ENCODE measurements at places on chromosomes 7 and 10.

DNA sequence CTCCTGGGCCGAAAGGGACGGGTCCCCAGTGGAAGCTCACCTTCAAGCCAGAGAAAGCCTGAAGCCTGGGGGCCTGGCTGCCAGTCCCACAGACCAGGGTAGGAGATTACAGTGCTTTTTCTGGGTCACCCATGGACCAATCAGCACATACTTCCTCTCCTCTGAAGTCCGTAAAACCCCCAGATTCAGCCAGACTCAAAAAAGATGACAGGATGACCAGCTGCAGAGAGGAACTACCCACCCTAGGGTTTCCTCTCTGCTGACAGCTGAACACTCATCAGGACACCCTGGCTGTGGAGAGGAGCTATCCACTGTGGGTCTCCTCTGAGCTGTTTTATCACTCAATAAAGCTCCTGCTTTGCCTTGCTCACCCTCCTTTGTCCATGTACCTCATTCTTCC is 78.0 kb downstream of the SAMD9 start:
- no peak for DNase-seq

GRCh38 chr10:51031950-51032349 is 42.3 kb upstream of the PRKG1 start:
- DNase-seq: no peak

GRCh38 chr7:156984174-156984891 is 26.1 kb downstream of the MNX1 start:
- no peak for DNase-seq

DNA sequence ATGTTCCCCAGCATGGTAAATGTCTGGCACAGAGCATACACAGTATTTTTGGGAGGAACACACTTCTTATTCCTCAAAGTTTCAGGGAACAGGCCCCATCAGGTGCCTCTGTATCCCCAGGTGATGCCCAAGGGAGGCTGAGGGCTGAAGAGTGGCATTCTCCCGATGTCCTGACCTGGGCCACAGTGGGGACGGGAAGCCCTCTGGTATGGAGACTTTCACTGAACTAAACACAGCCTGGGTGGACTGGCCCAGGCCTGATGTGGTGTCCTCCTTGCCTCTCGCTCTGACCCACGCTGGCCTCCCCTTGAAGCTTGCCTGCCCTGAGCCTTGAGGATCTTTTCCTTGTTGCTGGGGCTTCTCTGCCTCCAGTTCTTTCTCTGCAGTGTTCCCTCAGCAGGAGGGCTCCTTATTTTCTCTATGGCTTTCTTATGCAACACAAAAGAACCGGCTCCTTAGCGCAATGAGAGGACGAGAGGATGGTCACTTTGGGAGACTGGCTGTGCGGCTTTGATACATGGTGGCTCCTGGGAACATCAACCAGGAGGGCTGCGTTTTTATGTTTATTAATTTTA is 157.5 kb upstream of the TNS3 start:
- DNase-seq: no peak

GRCh38 chr7:37942934-37943610 is 22.6 kb downstream of the EPDR1 start:
- DNase-seq: peak; percentile 60

DNA sequence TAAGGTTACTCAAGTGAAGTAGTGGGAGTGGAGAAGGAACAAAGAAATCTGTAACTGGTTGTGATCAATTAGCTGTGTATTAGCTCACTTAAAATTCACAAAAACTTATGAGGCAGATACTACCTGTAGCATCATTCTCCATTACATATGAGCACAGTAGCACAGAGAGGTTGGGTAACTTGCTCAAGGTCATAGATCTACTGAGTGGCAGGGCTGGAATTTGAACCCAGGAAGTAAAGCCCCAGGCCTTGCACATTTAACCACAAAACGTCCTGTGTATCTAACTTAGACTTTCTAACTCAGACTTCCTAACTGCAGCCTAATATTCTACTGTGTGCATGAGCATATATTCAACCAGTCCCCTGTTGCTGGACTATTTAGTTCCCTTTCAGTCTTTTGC is 5.6 kb upstream of the SLF2 start:
- no peak for DNase-seq

DNA sequence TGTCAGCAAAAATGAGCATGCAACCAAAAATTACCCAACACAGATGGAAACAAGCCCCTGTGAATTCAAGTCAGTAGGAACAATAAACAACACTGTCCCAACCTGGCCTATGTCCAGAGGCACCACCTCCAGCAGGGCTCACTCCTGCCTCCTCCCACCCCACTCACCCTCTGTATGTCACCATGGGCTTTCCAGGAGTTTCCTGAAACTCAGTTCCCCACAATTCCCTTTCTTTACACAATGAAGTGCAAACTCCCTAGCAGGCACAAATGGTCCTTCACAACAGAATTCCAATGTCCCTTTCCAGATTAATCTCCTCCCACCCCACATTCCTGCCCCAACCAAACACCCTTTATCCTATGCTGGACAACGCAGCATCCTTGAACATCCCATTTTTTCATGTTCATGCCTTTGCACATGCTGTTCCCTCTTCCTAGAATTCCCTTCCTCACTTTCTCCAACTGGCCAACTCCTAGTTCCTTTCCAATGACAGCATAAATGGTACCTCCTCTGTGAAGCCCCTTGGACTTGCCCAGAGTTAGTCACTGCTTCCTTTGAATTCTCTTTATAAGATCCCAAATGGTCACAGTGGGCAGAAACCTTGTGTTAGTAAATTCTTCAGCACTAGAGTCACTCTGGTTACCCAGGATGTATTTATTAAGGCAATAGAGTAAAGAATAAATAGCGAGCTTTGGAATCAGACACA is 157.5 kb downstream of the SLIT1 start:
- no peak for DNase-seq

- DNase-seq: no peak
Measured at GRCh38 chr10:74977072-74977471, 134.4 kb upstream of the SAMD8 start.

GRCh38 chr10:103382769-103383168 is 13.5 kb downstream of the ATP5MK start:
- no peak for DNase-seq

- DNase-seq: peak; percentile 77
Measured at GRCh38 chr7:108094933-108095710, 35.0 kb downstream of the LAMB4 start.

- peak; percentile 95 for DNase-seq
Measured at GRCh38 chr10:71232089-71232998, 20.0 kb downstream of the UNC5B start.

GRCh38 chr7:113209449-113210203 is 91.3 kb upstream of the SMIM30 start:
- DNase-seq: no peak

- no peak for DNase-seq
Measured at GRCh38 chr7:12879139-12879538, 191.7 kb downstream of the ARL4A start.

- DNase-seq: no peak
Measured at GRCh38 chr10:115043719-115044118, 49.4 kb upstream of the ATRNL1 start.

DNA sequence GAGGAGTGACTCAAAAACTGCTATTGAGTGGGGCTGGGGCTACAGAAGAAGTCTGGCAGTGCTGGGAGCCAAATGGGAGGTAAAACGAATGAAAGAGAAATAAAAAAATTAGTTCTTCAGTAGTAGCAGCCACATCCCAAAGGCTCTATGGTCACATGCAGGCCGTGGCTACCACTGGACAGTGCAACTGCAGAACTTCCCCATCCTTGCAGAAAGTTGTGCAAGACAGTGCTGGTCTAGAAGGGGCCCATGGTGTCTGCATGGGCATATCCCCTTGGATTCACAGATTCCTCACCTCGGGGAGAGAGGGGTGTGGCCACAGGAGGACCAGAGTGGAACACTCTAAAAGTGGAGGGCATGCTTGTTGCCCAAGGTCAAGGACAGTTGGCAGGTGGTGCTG is 47.6 kb downstream of the RPS24 start:
- DNase-seq: no peak

- DNase-seq: no peak
Measured at GRCh38 chr10:4257939-4258465, 473.0 kb upstream of the KLF6 start.

DNA sequence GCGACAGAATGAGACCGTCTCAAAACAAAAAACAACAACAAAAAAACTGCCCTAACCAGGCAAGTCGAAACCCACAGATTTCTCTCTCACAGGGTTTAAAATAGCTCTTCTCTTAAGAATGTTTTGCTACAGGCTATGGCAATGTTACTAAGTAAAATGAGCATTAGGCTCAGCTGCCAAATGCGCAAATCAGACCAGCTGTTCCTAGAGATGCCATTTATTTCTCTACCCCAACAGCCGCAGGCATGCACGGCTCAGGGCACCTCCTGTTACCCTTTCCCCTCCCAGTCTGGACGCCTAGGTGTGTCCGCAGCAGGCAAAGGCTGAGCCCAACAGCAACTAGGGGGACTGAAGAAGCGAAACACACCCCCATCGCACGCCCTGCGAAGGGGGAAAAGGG is 168.3 kb upstream of the MBL2 start:
- no peak for DNase-seq

GRCh38 chr7:17580141-17580540 is 281.7 kb downstream of the AHR start:
- DNase-seq: no peak

DNA sequence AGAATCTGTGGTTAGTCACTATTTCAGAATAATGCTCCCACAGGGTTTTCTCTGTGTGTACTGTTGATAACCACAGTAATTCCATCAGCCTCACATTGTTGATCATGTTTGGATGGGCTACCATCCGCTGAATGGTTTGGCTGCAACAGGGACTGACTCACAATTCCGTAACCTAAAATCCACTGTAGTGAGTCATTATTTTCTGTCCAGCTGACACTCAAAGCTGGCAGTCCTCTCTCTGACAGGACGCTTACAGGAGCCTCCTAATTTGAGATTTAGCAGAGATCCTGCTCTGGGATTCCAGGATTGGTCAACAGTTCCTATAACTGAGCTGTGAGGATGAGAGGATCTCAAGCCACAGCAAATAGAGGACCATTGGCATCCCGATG is 32.7 kb downstream of the VWA2 start:
- peak; percentile 31 for DNase-seq

DNA sequence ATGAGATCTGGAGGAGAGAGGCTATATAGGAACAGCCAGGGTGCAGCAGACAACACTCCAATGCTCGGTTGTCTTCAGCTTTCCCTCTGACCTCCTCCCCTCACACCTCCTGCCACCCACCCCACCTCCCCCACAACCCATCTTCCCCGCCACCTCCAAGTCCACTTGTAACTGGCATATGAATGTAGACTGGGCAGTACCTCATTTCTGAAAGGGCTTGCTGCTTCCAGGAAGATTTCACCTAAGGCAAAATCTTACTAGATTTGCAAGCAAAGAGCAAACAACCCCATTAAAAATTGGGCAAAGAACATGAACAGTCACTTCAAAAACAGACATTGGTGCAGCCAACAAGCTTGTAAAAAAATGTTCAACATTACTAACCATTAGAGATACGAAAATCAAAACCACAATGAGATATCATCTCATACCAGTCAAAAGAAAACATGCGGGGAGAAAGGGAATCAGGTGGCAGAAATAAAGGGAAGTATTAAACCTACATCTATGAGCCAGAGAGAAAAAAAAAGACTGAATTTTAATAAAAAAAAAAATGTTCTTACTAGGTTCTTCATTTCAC is 164.6 kb upstream of the C1GALT1 start:
- no peak for DNase-seq

- DNase-seq: no peak
Measured at GRCh38 chr10:7788639-7789286, 786 bp downstream of the ATP5F1C start.

DNA sequence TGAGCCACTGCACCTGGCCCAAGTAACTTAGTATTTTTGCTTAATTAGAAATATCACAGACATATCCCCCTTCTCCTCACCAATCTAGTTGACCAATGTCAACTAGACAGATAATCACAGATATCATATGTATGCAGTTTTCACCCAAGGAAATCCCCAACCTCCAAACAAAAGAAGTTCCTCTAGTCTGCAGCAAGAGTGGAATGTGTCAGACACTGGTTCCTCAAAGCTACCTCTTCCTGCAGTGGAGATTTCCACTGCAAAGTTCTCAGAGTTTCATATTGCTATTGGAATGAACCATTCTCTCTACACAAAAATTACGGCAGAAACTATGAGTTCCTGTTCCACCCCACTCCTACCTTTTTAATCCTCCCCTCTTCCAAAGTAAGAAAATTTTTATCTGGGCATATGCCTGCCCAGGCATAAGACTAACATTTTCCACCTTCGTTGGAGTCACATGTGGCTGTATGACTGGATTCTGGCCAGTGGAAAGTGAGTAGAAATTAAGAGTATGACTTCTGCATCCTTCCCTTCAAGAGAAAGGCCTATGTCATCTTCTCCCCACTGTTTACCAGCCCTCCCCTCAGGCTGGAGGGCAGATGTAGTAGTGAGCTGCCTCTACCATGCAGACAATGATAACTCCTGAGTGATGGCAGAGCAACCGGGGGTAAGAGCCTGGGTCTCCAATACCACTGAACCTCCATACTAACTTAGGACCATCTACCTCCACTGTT is 103.0 kb downstream of the MYOF start:
- no peak for DNase-seq

GRCh38 chr10:114662646-114663217 is 4.7 kb upstream of the ABLIM1 start:
- DNase-seq: no peak

DNA sequence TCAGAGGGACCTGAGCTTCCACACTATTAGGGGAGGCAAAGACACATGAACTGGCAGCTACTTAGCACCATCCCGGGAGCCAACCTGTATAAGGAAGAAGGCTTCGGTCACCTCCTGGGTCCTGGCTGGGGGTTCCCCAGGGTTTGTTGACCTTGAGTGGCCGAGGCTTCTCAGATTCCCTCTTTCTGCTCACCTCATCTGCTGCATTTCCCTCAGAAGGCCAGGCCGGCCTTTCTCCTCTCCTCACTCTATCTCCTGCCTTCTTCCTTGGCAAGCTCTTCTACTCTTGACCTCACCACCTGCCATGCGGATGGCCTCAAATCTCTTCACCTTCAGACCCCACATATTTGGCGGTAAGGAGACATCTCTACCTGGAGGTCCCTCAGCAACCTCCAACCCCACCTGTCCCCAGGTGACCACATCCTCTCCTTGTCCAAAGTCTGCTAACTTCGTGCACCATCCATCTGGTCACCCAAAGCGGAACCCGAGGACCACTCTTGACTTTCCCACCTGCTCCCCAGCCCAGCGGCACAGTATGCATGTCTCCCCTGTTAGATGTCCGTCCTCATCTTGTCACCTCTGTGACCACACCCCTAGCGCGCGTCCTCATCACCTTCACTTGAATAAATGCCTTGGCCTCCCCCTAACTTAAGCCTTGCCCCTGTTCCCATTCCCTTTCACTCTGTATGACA is 133.8 kb upstream of the UNC5B start:
- DNase-seq: no peak

- DNase-seq: no peak
Measured at GRCh38 chr7:7761340-7761973, 43.0 kb upstream of the RPA3 start.
